ENCODE measurements at places on chromosomes 3 and 15.
A peak's percentile ranks its signal among the peaks of the same experiment; 100 is the strongest.

- no peak for DNase-seq
These were observed 31.2 kb downstream of the FOXB1 start for GRCh38 chr15:60035344-60035743.

DNA sequence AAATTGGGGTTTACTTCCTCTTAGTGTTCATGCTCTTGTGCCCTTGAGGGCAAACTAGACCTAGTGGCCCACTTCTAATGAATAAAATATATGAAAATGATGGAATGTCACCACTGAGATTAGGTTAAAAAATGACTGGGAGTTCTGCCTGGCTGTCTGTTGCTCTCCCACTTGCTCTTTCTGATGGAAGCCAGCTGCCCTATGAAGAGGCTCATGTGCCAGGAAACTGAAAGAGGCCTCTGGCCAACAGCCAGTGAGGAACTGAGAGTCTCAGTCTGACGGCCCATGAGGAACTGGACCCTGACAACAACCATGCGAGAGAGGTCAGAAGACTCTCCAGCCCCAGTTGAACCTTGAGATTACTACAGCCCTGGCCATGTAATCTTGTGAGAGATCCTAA is 107.1 kb upstream of the FHIT start:
- peak; percentile 56 for DNase-seq

- no peak for DNase-seq
These were observed 27.4 kb downstream of the TMOD3 start for GRCh38 chr15:51856714-51857380.

DNA sequence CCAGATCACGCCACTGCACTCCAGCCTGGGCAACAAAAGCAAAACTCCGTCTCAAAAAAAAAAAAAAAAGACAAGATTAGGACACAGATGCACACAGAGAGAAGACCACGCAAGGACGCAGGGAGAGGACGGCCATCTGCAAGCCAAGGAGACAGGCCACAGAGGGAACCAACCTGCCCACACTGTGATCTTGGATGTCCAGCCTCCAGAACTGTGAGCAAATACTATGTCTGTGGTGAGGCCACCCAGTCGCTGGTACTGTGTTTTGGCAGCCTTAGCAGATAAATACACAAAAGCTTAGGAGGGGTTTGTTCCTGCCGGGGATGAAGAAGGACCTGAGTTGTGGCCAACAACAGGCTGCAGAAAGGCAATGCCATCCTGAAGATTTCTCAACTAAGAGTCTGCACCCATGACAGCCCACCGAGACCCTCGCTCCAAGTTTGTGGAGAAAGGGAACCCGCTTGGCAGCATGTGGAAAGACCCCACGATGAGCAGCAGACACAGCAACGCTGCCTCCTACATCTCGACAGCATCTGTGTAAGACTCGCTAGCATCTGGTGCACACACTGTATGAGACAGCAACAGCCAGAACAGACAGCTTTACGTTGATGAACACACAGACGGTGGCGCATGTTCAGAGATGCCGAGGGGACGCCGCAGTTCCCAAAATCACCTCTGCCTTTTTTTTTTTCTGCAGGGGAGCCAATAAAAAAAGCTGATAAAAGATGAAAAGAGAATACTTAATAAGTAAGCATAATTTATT is 13.7 kb downstream of the CYFIP1 start:
- DNase-seq: no peak

DNA sequence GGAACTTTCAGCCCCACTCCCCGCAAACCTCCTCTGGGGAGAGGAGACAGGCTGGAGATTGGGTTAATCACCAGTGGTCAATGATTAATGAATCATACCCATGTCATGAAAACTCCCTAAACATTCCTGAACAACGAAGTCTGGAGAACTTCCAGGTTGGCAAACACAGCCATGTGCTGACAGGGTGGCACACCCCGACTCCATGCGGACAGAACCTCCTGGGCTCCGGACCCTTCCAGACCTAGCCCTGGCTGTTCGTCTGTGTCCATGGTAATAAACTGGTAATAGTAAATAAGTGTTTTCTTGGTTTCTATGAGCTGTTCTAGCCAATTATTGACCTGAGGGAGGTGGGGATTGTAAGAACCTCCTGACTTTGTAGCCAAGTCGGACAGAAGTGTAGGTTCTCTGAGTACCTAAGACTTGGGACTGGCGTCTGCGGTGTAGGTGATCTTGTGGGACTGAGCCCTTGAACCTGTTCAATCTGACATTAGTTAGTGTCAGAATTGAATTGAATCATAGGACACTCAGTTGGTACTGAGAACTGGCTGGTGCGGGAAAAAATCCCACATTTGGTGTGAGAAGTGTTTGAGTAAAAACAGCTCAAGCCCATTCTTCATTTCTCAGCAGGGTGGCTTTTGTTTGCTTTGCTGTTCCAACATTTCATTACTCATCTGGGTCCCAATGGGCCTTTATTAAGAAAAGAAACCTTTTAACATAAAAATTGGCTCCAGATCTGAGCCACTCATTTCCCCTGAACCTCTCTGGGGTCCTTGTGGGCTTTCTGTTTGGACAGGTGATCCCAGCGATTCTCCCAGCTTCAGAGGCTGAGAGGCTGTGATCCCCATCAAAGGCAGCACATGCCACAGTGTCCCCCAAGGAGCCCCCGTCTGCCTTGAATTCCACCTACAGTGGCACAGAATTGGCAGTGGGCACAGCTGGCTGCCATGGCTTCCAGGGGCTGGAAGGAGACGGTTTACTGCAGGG is 151.0 kb downstream of the TJP1 start:
- DNase-seq: no peak

DNA sequence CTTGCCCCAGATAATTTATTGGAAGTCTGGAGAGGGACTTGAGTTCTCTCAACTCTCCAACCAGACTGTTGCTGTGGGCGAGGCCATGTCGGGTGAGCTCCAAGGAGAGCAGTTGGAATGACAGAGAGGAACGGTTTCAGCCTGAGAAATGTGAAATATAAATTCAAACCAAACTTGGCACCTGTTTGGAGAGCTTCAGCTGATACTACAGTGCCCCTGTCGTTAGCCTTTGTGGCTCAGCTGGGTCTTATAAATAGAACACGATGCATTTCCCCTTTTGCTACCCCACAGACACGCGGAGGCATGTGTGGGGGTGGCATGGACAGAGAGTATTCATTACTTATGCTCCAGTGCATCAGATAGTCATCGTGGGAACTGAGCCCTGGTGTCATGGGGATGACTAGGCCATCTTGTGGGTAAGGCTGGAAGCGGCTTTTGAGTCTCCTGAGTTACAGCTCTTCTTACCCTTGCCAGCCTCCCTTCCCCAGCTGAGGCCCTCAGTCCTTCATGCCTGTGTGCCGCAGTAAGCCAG is 15.6 kb downstream of the SMAD3 start:
- peak; percentile 80 for DNase-seq

- DNase-seq: no peak
These were observed 96.5 kb upstream of the DNAJC19 start for GRCh38 chr3:181086011-181086410.

DNA sequence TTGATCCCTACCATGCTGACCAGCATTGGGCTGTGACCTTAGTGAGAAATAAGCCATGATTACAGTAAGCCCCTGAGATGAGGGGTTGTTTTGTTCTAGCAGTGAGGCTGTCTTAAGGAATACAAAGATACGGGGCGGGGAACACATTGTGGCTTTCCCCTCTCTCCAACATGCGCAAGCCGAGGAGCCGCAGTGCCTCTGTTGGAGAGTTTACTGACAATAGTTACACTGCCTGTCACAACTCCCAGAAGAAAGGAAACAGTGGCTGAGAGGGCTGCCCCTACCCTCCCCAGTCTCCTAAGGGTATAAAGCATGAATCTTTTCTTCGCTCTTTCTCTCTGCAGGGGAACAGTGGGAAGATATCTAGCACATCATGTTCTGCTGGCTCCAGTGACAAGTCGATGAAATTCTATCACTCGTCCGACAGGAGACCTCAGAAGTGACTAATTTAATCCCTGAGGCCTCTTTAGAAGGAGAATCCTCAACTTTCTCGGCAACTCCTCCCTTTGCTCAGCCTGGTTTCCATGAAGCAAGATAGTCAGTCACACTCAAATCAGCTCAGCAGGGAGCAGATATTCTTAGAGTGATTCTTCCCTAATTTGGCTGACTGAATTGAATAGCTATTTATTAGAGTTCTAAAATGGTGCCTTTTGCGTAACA is 409.0 kb upstream of the PROK2 start:
- DNase-seq: no peak
